Activated T-helper 2 cell treated with anti-CD3 and anti-CD28 coated beads, Interferon-gamma antibody, Interleukin-2, Interleukin-4, amounts not matched to agents 10 μg/mL and 5 μg/mL and 100 μg/mL, durations not matched to agents 14 hours and 24 hours and 36 hours (primary cell): ENCODE measurements at places on chromosomes 11 and 22.

- DNase-seq: no peak
Observed at GRCh38 chr11:36268337-36268985, 20.8 kb downstream of the COMMD9 start.

DNA sequence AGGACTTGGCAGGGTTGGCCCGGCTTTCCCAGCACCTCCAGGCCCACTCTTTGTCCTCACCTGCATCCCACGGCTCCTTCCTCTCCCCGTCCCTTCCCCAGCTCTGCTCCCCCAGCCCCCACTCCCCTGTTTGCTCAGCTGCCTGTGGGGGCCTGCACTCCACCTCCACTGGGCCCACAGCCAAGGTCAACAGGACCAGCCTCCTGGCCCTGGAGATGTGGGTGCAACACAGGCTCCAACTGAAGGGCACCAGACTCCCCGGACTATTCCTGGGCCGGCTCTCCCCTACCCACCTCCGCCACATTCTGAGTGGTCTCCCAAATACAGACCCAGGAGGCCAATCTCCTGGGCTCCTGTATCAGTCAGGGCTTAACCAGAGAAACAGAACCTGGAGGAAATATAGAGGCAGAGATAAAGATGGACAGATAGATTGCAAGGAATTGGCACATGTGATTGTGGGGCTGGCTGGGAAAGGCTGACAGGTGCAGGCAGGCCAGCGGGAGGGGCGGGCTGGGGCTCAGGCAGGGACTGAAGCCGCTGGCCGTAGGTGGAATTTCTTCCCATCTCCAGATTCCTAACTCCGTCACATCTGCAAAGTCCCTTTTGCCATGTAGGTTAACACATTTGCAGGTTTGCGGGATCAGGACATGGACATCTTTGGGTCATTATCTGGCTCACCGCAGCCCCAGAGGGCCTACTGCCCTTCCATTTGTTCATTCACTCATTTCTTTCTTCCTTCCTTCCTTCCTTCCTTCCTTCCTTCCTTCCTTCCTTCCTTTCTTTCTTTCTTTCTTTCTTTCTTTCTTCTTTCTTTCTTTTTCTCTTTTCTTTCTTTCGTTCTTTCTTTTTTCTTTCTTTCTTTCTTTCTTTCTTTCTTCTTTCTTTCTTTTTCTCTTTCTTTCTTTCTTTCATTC, 45.8 kb upstream of the MYH9 start:
- no peak for DNase-seq

GRCh38 chr22:25745341-25746011, 3.5 kb downstream of the MYO18B start:
- no peak for DNase-seq

DNA sequence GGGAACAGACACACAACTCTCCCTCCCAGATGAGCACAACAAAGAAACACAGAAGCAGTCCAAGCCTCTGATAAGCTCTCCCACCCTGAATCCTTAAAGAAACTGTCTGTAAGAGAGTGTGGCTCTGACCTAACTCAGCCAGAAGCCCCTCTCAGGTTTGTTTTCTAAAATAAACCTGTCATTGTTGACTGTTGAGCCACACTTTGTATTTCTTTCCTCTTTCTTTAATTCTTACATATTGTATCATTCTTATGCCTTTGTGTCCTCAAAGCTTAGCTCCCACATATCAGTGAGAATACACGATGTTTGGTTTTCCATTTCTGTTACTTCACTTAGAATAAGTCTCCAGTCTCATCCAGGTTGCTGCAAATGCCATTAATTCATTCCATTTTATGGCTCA, 7.8 kb upstream of the OR8D2 start:
- DNase-seq: no peak

- no peak for DNase-seq
Observed at GRCh38 chr11:109222761-109223160, 199.2 kb upstream of the C11orf87 start.

DNA sequence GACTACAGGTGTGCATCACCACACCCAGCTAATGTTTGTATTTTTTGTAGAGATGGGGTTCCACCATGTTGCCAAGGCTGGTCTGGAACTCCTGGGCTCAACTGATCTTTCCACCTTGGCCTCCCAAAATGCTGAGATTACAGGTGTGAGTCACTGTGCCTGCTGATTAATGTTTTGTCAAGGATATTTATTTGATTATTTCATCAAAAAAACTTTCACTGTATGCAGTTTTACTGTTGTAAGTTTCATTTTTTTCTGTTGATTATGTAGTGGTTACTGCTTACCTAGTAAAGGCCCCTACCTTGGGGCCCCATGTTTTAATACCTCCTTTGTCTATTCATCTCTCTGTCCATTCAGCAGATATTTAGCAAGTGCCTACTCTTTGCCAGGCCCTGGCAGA, 16.7 kb upstream of the FAM168A start:
- DNase-seq: no peak

DNA sequence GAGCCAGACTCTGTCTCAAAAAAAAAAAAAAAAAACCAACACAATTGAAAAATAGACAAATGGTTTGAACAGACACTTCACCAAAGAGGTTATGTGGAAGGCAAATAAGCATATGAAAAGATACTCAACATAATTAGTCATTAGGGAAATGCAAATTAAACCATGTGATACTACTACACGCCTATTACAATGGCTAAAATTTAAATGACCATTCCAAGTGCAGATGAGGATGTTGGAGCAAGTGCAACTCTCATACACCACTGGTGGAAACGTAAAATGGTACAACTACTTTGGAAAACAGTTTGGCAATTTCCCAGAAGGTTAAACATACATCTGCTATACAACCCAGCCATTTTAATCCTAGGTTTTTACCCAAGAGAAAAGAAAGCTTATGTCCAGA, 24.3 kb downstream of the EIF4ENIF1 start:
- DNase-seq: no peak

- no peak for DNase-seq
Observed at GRCh38 chr11:97229936-97230335, 840.1 kb downstream of the JRKL start.

GRCh38 chr22:17785185-17786184, 11.2 kb upstream of the BID start:
- DNase-seq: peak; percentile 44

DNA sequence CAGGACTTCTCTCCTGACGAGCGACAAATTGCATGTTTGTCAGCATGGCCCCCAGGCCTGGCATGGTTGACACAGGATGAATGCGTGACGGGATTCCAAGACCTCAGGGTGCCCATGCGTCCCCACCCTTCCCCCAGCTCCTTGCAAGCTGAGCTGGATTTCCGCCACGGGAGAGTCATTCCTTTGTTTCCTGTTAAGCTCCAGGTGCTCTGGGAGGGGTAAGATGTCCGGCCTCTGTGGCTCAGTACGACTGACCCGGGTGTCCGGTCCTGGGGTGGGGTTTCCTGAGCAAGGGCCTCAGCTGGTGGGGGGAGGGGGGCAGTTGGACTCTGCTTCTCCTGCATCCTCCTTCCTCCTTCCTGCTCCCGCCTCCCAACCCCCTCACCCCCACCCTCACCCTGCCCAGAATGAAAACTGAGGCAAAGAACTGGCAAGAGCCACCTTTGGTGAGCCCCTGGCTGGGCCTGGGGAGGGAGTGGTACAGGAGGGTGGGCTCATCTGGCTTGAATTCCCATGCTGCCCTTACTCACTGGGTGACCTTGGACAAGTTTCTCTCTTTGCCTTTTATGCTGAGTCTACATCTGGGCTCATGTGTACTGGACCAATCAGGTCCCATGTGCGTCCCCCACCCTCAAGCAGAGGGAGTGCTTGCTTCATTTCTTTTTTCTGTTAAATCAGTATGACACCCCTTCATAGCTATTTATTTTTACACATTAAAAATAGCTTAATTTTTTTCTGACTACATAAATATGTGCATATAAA, 2.5 kb downstream of the CDC42EP2 start:
- DNase-seq: no peak

DNA sequence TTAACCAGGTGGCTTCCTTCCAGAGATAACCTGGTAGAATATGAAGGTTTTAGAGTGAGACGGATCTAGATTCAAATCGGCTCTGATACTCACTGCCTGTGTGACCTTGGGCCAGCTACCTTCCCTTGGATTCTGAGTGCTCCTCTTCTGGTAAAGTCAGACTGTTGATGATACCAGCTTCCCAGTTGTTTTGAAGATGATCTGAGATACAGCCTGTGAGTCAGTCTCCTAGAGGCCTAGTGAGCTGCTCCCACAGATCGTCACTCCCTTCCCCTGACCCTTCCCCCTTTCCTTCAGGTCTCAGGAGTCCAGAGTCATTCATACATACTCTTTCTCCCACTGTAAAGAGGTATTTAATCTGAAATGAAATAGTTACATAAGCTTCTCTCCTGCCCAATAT, 207.8 kb downstream of the GRIK4 start:
- DNase-seq: no peak

- no peak for DNase-seq
Observed at GRCh38 chr22:46075764-46076531, 74.4 kb upstream of the PPARA start.

GRCh38 chr11:71238941-71239340, 13.4 kb downstream of the SHANK2 start:
- no peak for DNase-seq

GRCh38 chr22:44697423-44698141, 4.4 kb upstream of the PRR5 start:
- peak; percentile 70 for DNase-seq

DNA sequence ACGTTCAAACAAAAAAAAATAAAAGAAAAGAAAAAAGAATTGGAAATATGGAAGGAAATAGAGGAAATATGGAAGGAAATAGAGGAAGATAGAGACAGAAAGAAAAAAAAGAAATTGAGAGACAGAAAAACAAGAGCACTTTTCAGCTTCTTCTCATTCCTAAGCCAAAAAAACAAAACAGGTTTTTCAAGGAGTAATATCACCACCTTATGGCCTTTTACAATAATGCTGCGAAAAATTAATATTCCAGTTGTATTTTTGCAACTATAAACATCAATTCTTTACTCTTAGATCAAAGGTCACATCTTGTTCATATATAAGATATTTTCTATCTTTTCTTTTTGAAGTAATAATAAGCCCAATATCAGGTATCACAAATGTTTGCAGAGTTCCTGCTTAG, 328.3 kb downstream of the FAT3 start:
- no peak for DNase-seq

GRCh38 chr11:117044287-117045035, 53.8 kb downstream of the SIK3 start:
- DNase-seq: no peak

DNA sequence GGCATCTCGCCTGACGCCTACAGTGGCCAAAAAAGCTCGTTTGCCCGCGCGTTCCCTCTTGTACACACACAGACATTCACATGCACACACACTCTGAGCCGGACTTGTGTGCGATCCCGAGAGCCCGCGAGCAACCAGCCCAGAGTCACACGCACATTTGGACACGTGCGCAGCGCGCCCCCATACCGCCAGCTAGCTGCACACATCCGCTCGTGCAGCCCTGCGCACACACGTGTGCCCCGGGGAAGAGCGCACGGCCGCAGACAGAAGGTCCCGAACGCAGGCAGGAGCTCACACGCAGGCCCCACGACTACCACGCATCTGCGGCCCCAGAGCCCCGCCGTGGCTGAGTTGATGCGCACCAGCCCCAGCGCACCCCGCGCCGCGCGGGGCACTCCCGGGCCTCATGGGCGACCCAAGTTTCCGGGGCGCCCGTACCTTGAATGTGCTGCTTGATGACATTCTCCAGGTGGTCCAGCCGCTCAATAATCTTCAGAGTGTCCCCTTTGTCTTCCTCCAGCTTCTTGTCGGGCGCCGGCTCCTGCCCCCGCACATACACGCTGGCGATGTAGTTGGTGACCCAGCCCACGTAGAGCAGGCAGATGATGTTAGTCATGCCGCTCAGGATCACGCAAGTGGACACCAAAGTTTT, 758 bp downstream of the GALNT18 start:
- DNase-seq: peak; percentile 12

DNA sequence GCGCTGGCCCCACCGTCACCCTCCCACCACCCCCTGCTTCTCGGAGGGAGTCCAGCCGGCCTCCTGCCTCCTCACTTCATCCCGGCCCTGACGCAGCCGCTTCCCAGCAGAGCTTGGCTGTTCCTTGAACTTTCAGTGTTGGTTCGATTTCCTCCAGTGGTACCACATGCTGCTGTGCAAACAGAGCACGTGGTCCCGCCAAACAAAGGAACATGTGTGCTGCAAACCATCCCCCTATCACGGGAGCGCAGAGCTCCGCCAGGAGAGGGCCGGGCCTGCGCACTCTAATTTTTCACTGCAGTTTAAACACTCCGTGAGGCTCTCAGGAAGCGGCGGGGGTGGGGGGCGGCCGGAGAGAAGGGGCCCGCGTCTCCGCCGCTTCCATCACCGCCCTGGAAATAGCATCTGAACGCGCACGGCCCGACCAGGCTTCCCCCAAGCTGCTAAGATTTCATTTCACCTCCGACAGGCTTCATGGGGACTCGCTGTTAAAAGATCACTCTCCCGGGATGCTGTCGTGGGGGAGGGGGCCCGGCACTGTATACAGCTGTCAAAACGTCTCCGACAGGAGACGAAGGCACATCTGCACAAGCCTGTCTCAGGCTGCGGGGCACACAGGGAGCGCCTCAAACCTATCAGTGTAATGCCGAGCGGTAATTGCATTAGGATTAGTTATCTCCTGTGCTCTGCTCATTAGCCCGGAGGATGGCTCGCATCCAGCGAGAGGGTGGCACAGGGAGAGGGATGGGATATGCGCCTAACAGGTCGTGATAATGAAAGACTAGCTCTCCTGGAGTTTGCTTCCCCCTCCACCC, 269.9 kb upstream of the SORL1-AS1 start:
- no peak for DNase-seq

DNA sequence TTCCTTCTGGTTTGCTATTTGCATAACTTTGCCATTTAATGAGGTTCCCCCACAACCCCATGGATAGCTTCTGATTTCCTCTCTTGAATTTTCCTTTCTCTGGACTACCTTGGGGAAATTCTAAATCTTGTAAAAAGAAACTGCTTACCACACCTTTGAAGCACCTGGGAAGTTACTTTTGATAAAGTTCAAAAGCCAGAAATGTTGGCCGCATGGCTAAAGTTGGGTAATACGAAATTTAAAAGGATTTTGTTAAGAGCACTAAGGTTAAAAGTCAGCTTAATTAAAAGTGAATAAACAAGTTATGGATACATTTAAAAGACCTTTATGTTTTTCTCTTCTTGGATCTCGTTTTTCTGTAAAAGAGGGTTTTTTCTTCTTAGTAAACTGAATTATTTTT, 5.5 kb downstream of the CASP4 start:
- DNase-seq: no peak

DNA sequence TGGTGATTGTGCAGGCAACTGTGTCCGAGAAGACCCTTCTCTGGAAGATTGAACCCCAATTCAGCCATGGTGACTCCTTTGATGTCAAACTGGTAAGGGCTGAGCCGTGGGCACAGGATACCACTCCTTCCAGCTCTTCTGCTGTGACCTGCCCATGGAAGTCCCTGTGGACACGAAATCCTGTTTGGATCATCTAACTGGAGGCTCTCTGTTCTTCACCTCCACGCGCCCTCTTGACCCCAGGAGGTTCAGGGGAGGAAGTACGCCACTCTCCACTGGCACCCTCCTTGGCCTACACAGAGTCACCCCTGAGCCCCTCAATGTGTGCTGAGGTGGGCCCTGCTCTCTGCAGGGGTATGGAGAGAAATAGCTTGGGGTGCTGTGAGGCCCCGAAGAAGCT, 810 bp downstream of the ISX start:
- no peak for DNase-seq

GRCh38 chr11:59216641-59217564, 4.2 kb upstream of the MPEG1 start:
- no peak for DNase-seq

- DNase-seq: no peak
Observed at GRCh38 chr11:71562120-71562519, 3.2 kb upstream of the KRTAP5-10 start.

GRCh38 chr11:63564056-63564774, 1.0 kb upstream of the PLAAT2 start:
- peak; percentile 44 for DNase-seq

GRCh38 chr22:20228055-20228938, 39.8 kb downstream of the RTN4R start:
- DNase-seq: no peak
